ENCODE measurements at places on chromosomes 7 and 10.

GRCh38 chr10:12847361-12847975, 154.0 kb downstream of the CCDC3 start:
- DNase-seq = no peak

DNA sequence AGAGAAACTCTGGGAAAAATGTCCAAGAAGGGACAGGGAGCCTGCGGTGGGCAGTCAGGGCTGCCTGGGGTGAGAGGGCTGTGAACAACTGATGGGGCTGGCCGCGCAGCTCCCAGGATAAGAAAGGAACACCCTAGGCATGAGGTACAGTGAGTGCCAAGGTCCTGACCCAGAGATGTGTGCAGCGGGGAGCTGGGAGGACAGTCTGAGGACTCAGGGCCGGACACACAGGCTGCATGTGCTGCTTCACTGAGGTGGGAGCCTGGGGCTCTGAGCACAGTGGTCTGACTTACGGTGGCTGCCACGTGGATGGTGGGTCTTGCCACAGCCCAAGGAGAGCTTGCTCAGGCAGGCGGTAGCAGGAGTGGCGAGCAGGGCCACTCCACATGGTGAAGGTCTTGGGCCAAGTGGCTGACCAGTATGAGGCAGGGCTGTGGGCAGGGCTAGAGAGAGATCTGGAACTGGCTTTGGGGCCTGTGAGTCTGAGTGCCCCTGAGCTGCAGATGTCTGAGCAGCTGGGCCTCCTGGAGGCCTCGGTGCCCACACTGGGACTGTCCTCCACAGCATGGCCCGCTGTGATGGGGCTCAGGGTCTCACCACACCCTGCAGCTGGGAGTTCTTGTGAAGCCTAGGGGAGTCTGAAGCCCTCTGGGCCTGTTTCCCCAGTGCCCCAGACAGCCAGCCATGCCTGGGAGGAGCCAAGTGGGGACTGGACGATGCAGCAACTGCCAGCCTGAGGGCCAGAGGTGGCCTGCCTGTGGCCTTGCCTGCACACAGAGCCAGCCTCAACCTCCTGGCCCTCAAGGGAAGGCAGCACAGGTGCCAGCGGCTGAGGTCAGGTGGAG, 60.3 kb downstream of the RASGEF1A start:
- DNase-seq = no peak

DNA sequence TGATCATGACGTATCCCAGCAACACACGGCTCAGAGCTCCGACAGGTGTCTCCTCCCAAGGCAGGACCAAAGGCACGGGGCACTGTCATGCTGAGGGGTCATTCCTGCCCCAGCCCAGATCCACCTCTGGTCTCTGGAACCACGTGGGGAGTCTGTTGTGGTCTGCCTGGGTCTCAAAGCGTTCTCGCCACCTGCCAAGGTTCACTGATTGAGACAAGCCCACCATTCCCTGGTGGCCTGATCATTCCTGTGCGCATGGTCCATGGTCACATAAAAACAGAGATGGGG, 83.5 kb downstream of the HIPK2 start:
- no peak for DNase-seq

DNA sequence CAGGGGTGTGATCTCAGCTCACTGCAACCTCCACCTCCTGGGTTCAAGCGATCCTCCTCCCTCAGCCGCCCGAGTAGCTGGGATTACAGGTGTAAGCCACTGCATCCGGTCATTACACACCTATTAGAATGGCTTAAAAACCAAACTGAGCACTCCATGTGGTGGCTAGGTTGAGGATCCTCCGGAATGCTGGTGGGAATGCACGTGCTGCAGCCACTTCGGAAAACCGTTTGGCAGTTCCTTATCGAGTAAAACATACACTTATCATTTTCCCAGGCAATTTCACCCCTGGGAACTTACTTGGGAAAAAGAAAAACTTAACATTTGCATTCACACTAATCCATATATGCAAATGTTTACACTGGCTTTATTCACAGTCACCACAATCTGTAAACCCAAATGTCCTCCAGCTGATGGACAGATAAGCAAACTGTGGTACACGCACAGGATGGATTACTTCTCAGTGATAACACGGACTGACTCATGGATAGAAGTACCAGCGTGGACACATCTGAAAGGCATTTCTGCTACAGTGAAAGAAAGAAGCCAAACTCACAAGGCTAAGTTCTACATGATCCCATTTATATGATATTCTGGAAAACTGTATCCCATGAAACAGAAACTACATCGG, 20.4 kb downstream of the RFC2 start:
- DNase-seq = no peak

DNA sequence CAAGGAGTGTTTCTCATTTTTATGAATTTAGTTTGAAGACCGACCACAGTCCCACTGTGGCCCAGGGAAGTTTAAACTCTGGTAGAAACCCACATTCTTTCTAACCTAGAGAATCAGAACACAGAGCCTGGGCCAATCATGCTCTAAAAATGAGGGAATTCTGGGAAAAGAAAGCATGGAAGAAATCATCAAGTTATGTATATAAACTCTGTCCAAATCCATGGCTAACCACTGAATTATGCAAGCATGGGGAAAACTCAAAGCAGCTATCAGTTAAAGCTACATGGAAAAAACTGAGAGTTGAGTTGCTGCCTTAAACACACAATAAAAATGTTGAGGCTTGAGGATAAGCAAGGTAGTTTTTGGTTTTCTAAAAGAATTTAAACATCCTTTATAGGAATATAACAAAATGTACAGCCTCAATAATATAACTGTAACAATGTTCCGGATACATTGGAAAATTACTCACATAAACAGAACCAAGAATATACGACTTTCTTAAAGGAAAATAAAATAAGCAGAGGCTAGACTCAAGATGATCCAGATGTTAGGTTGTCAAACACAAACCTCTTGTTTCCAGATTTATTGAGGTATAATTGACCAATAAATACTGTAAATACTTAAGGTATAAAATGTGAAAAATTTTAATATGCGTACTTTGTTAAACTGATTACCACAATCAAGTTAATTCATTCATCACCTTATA, 311.2 kb upstream of the GNAI1 start:
- no peak for DNase-seq

GRCh38 chr10:126497672-126498071, 109.4 kb upstream of the ADAM12 start:
- DNase-seq = no peak

DNA sequence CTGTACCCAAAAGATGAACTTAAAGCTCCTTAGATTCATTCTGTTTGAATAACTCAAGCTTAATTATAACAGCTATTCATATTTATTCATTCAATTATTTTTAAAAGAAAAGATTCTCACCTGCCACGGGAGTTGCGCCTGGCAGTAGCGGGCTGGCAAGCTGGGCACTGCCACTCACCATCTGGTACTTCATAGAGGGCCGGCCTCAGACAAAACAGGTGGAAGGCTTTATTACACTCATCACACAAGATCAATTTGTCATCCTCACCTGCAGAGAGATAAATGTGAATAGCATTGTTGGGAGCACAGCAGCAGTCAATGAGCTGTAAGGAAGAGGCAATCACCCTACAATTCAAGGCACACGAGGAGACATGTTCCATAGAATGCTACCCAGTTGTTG, 15.8 kb downstream of the FZD9 start:
- DNase-seq = no peak

DNA sequence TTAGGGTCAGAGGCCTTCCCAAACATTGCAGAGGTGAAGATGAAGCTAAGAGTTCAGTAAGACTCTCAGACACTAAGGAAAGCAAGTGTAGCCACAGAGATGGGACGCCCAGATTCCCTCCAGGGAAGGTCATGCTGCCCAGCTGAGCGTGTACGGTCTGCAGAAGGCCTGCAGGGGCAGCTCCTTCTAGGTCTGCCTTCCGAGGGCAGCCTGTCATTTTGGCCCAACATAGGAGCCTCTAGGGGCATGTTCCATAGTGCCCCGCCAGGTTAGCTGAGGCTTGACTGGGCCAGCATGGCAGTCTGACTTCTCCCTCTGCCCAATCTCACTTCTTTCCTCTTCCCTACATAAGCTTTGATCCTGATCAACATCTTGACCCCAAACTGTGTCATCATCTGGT, 130.7 kb downstream of the PIP4K2A start:
- no peak for DNase-seq

DNA sequence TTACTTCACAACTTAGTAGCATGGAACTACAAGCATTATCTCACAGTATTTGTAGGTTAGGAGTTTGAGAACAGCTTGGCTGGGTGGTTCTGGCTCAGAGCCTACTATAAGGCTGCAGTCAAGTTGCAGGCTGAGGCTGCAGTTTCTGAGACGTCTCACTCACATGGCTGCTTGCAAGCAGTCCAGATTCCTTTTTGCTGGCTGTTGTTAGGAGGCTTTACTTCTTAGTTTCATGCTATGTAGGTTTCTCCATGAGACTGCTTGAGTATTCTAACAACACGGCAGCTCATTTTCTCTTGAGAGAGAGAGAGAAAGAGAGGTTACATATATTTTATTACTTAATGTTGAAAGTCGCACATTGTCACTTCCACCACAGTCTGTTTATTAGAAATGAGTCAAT, 1073.9 kb downstream of the NXPH1 start:
- no peak for DNase-seq

GRCh38 chr10:22427890-22428571, 82.7 kb downstream of the SPAG6 start:
- no peak for DNase-seq

GRCh38 chr7:116678780-116679179, 6.8 kb downstream of the MET start:
- no peak for DNase-seq

GRCh38 chr10:61943674-61944378, 42.3 kb downstream of the ARID5B start:
- no peak for DNase-seq

DNA sequence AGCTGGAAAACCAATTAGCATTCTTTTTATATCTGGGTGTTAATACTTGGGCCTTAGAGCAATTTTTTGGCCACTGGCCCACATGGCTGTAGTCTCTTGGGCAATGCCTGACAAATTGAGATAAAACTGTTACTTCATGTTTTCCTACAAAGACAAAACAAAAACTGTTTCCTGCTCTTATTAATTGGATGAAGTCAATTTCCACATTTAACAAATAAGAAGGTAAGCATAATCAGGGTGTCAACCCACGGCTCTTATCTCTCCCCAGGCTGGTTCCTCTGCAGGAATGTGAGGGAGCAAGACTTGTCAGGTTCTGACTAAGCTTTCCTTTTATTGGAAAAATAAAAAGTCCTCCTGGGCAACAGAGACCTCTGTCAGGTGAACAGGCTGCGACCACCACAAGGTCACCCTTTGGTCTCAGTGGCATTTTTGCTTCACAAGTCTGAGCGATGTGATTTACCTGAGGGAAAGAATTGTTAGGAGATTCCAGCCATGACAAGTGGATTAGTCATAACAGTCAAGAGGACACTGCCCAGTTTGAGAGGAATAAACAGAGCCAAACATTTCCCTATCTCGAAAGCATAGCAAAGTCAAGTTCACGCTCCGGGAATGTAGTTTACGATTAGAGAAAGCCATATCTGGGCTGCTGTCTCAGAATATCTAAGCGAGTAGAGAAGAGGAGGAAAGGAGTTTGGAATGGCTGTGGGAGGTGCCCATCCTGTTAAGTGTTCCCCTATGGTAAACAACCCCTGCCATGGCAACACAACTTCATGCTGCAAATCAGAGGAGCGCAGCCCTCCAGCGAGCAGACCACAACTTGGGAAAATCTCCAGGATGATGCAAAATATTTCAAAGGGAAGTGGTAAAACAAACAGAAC, 144.4 kb downstream of the TES start:
- no peak for DNase-seq

DNA sequence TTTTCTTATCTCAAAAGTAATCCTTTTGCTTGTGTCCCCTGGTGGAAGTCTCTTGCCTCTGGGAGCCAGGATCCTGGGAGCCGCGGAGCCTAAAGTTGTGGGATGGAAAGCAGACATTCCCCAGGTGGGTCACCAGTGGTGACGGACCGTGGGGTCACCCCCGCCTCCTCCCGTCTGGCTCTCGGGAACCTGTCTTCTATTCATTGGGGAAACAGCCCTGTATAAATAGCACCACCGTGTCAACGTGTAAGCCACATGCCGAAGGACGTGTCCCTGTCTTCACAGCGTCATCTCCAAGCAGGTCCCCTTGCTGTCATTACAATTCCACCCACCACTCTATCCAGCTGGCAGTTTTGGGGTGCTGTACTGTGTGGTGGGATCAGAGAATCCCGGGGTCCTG, 87.5 kb downstream of the ELFN1 start:
- no peak for DNase-seq

- DNase-seq = no peak
These were observed 7.8 kb upstream of the LFNG start for GRCh38 chr7:2511769-2512168.

GRCh38 chr10:97099868-97100267, 85.9 kb downstream of the SLIT1 start:
- DNase-seq = no peak

- no peak for DNase-seq
These were observed 9.3 kb downstream of the RBM33 start for GRCh38 chr7:155653803-155654202.

DNA sequence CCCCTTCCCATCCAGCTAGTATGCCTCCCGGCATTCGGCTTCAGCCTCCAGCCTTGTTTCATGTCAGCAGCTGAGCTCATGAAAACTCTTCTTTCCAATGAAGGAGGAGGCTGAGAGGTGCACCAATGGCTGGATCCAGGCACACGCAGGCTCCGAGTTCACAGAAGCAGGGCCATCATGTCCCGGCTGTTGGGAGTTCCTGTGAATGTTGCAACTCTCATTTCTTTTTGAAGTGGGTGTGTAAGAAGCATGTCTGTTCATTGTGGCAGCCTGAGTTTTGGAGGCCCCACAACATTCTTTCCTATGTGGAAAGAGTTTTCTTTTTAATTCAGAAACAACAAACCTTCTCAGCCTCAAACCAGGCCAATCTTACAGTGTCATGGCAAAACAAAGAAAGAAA, 89.7 kb downstream of the PTPRE start:
- no peak for DNase-seq

DNA sequence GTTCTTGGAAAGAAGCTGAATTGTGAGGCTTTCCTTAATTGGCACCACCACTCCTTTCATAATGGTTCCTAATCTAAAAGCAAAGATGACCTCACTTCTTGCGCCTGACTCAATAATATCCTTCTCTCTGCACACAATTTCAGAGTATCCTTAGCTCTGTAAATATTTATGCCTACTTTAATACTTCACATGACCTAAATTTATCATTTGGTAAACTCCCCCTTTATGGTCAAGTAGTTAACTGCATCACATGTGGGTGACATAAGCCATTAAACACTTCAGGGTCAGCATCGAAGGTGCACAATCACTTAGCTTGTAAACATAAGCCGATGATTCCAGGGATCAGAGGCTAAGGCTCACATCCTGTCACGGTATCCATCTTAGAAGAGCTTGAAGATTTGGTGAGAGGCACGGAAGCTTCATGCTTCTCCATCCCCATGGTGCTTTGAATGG, 7.3 kb upstream of the RHOBTB1 start:
- DNase-seq = no peak

DNA sequence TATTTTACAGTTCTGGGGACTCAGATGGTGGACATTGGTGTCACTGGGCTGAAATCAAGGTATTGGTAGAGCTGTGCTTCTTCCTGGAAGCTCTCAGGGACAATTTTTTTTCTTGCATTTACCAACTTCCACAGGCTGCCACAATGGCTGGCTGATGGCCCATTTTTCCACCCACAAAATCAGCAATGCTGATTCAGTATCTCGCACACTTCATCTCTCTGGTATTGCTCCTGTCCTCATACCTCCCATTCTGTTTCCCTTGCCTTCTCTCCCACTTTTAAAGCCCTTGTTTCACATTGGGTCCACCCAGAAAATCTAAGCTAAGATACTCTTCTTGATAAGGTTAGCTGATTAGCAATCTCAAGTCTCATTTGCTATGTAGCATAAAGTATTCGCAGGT, 530.9 kb upstream of the POM121L12 start:
- no peak for DNase-seq
